ENCODE measurements at places on chromosomes 11 and 22.

DNA sequence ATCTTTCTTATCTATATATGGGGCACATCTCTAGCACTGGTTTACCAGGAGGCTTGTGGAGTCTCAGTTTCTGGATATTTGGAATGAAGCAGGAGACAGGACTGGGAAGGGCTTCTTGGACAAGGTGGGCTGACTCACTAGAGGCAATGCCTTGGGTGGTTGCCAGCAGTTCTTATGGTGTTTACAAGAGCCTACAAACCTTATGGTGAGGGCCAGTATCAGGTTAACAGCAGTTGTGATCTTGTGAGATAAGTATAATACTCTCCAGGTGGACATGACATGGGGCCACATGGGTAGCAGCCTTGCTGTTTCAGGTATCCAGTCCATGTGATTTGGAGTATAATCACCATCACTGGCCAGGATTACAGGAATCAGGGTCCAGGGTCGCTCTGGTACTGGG lies 10.2 kb downstream of the FUT4 start:
- no peak for DNase-seq

- no peak for DNase-seq
These were observed 670 bp downstream of the LSP1 start for GRCh38 chr11:1853376-1854131.

DNA sequence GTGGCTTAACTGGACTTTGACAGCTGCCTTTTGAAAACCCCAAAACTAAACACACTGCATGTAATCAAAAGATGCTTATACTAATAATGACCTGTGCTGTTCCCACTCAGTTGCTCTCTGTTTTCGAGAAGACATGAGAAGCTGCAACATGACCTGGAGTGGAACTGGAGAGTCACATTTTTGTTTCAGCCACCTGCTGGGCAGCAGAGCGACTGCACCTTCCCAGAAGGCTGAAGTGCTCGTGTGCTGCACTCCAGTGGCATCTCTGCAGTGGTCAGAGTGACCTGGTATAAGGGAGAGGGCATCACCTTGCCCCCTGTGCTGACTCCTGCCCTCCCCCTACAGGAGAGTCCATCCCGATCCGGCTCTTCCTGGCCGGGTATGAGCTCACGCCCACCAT lies 8.6 kb downstream of the THYN1 start:
- DNase-seq, result no peak

DNA sequence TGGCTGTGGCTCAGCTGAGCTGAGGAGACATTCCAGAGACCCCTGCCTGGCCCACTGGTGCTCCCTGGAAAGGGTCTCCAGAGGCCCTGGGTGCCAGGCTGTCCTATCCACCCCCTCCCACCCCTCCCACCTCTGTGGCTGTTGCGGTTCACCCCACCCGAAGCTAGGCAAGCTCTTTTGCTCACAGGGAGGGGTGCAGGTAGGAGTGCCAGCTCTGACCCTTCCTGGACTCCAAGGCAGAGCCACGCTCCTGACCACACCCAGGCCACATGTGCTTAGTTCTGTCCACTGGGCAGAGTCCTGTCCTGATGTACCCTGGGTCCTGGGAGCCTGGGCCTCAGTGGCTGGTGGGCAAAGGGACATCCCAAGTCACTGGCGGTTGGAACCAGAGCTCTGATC lies 16.4 kb downstream of the IL17REL start:
- DNase-seq, result no peak

- DNase-seq, result no peak
These were observed 1.9 kb upstream of the OR51B4 start for GRCh38 chr11:5303626-5304025.

GRCh38 chr22:24401931-24402367 lies 25.4 kb upstream of the ADORA2A start:
- DNase-seq, result no peak

DNA sequence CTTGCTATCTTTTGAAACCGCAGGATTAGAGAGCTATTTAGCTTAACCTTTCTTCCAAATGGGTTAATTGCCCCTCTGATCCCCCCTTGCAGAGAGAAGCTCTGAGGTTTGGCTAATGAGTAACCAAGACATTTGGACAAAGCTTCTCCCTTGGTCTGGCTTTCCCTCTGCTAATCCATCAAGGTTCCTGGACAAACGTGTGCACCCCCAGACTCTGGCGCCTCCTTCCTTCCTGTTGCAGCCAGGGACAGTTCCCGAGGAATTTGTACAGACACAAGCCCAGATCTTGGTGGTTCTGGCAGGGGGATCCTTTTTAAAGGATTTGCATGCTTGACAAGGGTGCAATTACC lies 1.6 kb downstream of the KIAA1671 start:
- no peak for DNase-seq

- DNase-seq, result no peak
These were observed 252.6 kb upstream of the B3GAT1 start for GRCh38 chr11:134664447-134665187.

GRCh38 chr11:1224111-1224490 lies 1.2 kb downstream of the MUC5B start:
- DNase-seq, result no peak

- no peak for DNase-seq
These were observed 344.5 kb upstream of the PLET1 start for GRCh38 chr11:112605093-112605666.

DNA sequence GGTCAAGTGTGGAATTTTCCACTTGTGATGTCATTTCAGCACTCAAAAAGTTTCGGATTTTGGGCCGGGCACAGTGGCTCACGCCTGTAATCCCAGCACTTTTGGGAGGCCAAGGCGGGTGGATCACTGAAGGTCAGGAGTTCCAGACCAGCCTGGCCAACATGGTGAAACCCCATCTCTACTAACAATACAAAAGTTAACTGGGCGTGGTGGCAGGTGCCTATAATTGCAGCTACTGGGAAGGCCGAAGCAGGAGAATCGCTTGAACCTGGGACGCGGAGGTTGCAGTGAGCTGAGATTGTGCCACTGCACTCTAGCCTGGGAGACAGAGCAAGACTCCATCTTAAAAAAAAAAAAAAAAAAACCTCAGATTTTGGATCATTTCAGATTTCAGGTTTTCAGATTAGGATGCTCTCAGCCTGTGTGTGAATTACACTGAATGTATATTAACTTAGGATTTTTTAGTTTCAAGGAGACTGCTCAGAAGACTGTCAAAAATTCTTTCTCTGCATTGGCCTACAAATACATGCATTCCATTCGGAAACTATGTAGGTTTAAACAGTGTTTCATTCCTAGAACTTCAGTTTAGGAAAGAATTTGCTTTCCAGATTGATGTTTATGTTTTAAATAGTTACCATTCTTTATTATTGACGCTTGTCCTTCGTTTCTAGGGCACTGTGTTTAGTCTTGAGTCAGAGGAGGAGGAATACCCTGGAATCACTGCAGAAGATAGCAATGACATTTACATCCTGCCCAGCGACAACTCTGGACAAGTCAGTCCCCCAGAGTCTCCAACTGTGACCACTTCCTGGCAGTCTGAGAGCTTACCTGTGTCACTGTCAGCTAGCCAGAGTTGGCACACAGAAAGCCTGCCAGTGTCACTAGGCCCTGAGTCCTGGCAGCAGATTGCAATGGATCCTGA lies 48.0 kb downstream of the BID start:
- no peak for DNase-seq

DNA sequence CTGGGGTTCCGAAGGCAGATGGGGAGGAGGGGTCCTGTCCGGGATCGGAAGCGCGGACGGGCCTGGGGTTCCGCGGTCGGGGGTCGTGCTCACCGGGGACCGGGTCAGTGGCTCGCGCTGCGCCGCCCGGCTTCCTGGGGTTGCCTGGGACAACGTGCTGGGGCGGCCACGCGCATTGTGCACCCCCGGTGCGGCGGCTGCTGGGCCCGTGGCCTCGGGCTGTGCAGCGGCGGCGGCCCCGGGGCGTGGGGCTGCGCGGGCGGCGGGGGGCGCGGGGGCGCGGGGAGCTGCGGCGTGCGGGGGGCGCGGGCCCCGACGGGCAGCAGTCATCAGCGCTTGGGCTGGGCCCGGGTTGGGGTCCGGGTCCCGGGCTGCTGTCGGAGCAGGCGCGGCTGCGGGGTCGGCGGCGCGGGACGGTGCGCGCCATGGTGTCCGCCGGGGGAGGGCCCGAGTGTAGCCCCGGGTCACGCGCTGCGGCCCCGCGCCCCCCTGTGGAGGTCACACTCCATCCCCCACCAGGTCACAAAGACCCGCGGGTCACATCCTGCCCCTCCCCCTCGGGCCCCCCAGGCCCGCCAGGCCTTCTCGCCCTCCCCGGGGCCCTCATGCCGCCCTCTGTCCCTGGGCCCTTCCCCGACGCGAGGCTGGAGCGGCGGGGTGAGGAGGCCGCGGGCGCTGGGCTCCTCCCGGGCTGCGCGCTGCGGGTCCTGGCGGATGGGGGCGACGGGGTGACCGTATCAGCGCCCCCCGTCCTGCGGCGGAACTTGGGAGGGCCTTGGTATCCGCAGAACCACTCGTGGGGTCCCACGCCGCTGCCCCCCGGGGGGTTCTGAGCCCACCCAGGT lies at the start of gene TTLL8:
Gene TTLL8, minus strand, starts transcription at position 238 of the 845 bp plus-strand sequence.
- no peak for DNase-seq

- DNase-seq, result no peak
These were observed 73.7 kb upstream of the KIRREL3 start for GRCh38 chr11:127074151-127074761.
